NCI-H1417 treated with DMSO at 0.1 percent for 48 hours (cell line): ENCODE measurements at places on chromosomes 11 and 22.

DNA sequence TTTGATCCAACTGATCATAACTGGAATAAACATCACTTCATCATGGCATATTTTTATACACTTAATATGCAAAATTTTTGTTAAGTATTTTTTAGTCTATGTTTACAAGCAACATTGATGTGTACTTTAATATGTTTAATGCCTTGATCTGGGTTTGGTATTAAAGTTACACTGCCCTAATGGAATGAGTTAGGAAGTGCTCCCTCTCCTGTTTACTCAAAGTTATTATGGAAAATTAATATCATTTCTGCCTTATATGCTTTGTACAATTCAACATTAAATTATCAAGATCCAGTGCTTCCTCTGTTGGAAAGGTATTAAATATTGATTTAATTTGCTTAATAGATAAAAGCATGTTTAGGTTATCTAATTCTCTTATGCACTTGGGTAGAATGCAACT, 927.3 kb upstream of the RAG2 start:
- no peak for DNase-seq

GRCh38 chr11:78292109-78292803, 103.5 kb downstream of the USP35 start:
- DNase-seq, result no peak

GRCh38 chr11:123430721-123431497, 840 bp downstream of the GRAMD1B start:
- DNase-seq, result no peak

- no peak for DNase-seq
Observed at GRCh38 chr11:12636871-12637410, 37.3 kb upstream of the TEAD1 start.

DNA sequence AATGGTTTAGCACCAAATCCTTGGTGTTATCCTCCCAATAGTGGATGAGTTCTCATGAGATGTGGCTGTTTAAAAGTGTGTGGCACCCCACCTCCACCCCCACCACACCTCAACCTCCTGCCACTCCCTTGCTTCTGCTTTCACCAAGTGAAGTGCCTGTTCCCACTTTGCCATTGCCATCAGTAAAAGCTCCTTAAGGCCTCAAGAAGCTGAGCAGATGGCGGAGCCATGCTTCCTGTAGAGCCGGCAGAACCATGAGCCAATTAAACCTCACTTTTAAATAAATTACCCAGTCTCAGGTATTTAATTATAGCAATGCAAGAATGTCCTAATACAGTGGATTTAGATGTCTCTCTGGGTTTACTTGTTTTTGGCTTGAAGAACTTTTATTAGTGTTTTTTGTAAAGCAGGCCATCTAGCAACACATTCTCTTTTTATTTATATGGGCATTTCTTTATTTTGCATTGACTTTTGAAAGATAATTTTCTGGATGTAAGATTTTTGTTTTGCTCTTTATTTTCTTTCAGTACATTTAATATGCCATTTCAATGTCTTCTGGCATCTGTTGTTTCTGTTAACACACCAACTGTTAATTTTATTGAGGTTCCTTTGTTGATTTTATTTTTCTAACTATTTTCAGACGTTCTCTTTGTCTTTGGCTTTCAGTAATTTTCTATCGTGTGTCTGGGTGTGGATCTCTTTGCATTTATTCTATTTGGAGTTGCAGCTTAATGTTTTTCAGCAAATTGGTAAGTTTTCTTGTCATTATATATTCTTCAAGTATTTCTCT, 724.5 kb upstream of the CNTN5 start:
- no peak for DNase-seq

DNA sequence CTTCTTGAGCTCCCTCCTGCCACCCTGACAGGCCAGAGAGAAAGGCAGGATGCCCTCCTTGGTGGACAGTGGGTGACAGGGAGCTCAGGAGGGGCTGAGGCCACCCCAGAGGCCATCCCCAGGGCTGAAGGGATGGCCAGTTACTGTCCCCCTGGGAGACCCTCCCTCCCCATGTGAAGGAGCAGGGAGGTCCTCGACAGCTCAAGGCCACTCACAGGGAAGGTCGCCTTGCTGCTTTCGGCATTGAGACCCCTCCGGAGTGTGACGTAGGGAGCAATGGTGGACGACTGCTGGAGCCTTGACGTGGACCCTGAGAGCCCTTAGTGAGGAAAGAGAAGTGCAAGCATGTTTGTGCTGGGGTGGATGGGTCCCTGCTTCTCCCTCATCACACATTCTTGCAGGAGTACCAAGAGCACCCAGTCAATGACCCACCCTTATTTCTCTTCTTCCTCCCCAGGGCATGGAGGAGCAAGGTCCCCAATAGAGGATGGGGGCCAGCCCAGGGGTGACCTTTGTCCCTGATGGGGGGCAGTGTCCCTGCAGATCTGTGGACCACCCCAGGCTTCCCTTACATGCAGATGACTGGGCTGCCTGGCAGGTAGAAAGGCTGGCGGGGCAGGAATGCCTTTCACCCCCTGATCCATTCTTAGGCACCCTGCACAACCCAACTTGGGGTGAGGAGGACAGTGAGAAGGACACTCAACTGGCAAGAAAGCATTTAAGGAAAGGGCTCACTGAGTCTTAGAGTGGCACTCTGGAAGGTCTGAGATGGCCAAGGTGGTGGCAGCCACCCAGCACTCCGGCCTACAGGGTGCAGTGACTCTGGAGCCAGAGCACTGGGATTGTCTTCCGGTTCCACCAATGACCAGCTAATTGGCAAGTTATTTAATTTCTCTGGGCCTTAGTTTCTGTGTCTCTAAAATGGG, 51.4 kb downstream of the C11orf58 start:
- DNase-seq, result no peak

- no peak for DNase-seq
Observed at GRCh38 chr11:7080900-7081299, 7.9 kb upstream of the RBMXL2 start.

GRCh38 chr11:8826139-8826786, 84.7 kb upstream of the AKIP1 start:
- no peak for DNase-seq

DNA sequence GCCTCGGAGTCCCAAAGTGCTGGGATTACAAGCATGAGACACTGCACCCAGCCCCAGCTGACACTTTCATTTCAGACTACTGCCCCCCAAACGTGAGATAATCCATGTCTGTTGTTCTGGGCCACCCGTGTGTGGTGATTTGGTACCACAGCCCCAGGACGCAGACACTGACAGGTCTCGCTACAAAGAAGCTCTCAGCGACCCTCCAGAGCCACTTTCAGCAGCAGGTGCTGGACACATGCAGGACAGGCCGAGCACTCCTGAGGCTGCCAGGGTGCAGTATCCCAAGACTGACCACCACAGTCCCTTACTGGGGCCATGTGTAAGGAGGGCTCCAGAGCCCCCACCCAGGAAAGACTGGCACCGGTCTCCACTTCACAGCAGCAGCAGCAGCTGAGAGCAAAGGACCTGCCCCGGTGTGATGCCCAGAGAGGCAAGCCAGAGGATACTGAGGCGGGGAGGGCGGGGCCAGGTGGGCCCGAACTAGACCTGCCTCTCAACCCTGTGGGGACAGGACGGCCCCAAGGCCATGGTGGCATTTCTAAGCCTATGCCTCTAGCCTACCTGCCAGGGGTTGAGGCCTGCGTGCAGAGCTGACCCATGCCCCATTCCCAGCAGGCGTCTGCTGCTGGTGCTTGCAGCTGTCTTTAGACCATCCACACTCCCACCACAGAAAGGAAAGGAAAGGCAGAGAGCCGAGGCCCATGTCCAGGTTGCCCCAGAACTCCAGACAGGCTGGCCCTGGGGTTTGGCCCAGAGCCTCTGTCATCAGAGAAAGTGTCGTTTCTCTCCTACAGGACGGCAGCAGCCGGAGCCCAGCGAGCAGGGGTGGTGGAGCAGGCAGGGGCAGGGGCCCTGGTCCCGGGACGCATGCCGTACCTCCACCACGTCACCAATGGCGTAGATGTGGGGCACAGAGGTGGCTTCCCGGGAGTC, 28.0 kb upstream of the GNB1L start:
- DNase-seq, result no peak

GRCh38 chr22:20968281-20968977, 1.4 kb downstream of the AIFM3 start:
- DNase-seq, result no peak

DNA sequence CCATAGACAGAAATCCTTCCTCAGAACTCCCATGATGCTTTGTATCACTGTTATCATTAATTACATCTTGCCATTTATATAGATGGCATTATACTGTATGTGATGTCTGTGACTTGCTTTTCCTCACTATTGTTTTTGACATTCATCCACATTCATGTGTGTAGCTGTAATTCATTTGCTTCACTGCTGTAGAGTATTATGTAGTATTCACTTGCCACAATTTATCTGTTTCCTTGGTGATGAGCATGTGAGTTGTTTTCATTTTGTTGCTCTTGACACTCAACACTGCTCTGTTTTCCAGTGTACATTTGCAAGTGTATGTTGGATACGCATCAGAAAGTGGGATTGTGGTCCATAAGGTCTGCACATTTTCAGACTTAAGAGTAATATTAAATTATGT, 328.6 kb upstream of the C11orf87 start:
- no peak for DNase-seq

GRCh38 chr22:31243339-31244045, 31.4 kb downstream of the LIMK2 start:
- no peak for DNase-seq

- no peak for DNase-seq
Observed at GRCh38 chr22:50540381-50540780, 5.3 kb upstream of the KLHDC7B start.

DNA sequence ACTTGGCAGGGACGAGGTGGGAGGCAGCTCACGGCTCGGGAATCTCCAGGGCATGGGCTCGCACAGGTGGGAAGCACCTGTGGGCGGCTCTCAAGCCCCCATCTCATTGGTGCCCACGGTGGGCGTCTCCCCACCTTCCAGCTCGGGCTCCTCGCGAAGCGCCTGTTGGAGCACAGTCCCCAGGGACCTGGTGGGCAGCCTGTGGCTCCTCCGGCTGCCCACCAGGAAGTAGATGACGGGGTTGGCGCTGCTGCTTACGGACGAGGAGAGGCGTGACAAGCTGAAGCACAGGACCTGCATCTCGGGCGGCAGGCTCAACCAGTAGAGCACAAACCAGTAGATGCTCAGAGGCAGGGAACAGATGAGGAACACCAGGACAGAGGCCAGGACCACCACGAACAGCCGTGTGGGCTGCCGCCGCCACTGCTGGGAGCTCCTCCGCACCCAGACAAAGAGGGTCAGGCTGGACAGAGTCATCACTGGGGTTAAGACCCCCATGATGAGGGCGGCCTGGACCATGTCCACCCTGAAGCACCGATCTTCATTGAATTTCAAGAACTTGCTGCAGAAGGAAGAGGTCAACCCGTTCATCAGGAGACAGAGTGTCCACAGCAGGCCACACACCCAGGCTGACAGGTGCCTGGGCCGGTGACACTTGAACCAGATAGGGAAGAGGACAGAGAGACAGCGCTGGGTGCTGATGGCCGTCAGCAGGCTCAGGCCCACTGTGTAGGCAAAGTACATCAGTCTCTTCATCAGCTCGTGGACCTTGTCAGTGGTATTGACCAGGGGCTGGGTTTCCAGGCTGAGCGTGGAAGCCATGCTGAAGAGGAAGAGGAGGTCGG, 633 bp downstream of the MRGPRD start:
- DNase-seq, result no peak

DNA sequence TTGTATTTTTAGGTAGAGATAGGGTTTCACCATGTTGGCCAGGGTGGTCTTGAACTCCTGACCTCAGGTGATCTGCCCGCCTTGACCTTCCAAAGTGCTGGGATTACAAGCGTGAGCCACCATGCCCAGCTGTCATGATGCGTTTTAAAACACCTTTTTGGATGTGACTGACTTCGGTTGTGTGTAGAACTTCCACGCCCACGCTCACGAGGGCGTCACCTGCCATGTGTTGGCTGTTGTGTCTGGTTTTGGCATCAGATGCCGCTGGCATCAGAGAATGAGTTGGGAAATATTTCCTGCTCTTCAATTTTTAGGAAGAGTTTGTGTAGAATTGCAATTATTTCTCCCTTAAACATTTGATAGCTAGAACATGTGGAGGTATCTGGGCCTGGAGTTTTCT, 109.1 kb downstream of the KCNQ1 start:
- no peak for DNase-seq

- no peak for DNase-seq
Observed at GRCh38 chr11:82775736-82776346, 42.2 kb upstream of the FAM181B start.

- DNase-seq, result no peak
Observed at GRCh38 chr11:102882389-102883024, 7.7 kb upstream of the MMP12 start.

DNA sequence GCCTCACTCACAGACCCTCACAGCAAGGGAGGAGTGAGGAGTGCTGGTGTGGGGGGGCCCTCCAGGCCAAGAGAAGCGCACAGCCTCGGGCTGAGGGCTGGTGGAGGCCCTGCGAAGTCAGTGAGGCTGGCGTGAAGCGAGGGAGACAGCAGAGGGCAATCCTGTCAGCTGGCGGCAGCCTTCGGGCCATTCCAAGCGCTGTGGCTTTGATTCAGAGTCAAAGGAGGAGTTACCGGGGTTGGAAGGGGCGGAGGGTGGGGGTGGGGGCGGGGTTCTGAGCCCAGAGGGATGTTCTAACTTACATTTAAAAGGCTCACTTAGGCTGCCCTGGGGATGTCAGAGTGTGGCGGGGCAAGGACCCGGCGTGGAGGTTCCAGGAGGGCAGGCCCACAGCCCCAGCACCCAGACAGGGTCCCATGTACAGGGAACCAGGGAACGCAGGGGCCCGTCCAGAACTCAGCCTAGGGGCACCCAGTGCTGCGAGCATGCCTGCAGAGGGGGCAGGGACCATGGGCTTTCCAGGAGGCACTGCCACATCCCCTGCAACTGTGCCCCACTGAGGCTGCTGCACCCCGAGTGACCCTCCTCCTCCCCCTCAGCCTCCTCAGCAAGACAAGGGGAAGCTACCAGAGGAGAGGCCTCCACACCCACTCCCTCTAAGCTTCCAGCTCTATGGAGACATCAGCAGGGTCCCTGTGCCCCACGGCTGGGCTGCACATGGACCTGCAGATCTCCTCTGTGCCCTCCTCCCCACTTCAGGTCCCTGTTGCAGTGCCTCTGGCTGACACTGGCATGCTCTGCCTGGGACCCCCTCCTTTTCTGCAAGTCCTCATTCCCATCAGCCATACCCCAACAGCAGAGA, 39.7 kb upstream of the TTLL12 start:
- no peak for DNase-seq

DNA sequence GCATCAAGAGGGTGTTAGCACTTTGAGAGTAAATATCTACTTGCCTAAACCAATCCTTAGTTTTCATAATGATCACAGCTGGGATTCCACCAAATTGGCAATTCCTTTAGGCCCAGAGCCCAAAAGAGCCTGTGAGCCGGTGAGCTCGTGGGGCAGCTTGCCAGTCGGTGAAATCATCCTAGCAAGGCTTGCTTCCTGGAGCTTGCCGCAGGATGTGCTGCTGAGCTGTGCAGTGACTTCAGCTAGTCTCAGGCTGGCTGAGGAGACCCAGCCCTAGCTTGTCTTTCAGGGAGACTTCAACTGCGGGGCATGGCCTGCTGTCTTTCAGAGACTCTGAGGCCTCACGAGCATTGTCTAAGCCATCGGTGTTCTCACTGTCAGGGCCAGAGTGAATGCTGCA, 73.6 kb upstream of the SUSD2 start:
- no peak for DNase-seq

DNA sequence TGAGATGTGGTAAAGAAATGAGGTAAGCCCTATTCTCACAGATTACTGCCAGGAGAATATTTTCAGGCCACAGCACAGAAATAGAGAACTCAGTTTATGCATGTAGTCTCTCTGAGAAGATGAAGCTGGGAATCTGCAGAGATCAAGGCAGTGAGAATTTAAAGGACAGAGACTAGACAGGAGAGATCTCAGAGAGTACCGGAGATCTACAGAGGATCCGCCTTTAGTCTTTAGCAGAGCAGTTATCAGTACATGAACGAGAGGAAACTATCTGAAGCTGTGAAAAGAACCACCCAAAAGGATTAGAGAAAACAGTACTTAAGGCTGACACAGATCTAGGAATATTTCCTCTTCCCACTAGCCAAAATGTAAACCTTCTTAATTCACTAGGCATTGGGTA, 101.5 kb downstream of the DLG2 start:
- no peak for DNase-seq
